Urinary bladder (tissue), 4 donors: ENCODE measurements at places on chromosomes 7 and 10. TPM values are rescaled to one million over a fixed set of nuclear protein-coding genes. Genes with fewer than 3 reads are reported as not detected.

GRCh38 chr10:126598009-126598408, 72.5 kb downstream of the C10orf90 start:
- no peak for DNase-seq

- no peak for DNase-seq
Observed at GRCh38 chr10:77836299-77836820, 90.2 kb downstream of the DLG5 start.

DNA sequence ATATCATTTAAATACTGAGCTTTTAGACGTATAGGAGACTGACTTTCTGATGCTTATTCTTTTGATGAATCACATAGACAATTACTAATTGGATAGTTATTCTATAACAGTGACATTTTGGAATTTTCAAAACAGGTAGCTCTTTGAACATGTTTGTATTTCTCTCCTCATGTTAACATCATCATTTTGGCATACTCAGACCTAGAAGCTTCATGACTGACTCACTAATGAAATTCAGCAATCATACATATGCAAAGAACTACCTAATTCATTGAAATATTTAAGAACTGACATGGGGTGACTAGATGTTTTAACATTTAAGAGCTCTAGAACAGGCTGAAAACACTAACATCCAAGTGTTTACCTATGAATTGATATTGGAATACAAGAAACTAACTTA, 192.3 kb downstream of the VTI1A start:
- no peak for DNase-seq

GRCh38 chr7:139853506-139854123, 24.6 kb downstream of the TBXAS1 start:
- no peak for DNase-seq

- no peak for DNase-seq
Observed at GRCh38 chr7:128865996-128866877, 3.6 kb downstream of the ATP6V1F start.

DNA sequence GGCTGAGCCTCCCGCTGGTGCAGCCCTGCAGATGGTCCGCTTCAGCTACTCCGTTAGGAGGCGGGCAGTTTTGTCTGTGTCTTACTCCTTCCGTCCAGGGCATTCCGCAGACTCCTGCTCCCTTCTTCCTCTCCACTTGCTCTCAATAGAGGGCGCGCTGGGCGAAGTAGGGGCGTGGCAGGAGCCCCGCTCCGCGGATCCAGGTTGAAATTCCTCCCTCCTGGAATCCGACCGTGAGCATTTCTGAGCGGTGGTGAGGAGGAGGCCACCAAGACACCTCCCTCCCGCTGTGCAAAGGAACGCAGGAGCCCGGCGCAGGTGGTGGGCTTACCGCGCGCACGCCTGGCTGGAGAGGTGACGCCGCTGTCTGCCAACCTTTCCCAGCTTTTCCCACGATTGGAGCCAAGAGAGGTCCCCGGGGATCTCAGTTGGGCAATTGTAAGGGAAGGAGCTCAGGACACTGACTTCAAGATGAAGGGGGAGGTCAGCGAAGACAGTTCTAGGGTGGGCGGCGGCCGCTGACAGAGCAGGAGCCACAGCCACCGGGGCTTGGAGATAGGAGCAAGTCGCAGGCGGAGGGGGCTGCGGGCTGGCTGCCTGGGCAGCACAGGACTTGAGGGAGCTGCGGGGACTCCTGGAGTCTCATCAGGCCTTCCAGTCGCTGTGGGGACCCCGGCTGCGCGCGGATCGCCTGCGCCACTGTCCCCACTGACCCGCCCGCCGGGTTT, 1011.3 kb downstream of the XPNPEP1 start:
- peak; percentile 46 for DNase-seq

GRCh38 chr7:100166970-100167911, 1.2 kb downstream of the GAL3ST4 start:
- no peak for DNase-seq

GRCh38 chr7:29091715-29092114, 54.6 kb downstream of the CPVL start:
- no peak for DNase-seq

GRCh38 chr7:11252705-11253272, 279.1 kb downstream of the PHF14 start:
- DNase-seq: no peak

- no peak for DNase-seq
Observed at GRCh38 chr7:127879942-127880341, 151.3 kb downstream of the LRRC4 start.

The ATE1 gene
- total RNA-seq: 62.7 TPM
